MV-4-11 (cell line): ENCODE measurements at places on chromosomes 5 and 9.

- no peak for DNase-seq
Measured at GRCh38 chr5:152811988-152812387, 406.9 kb upstream of the NMUR2 start.

DNA sequence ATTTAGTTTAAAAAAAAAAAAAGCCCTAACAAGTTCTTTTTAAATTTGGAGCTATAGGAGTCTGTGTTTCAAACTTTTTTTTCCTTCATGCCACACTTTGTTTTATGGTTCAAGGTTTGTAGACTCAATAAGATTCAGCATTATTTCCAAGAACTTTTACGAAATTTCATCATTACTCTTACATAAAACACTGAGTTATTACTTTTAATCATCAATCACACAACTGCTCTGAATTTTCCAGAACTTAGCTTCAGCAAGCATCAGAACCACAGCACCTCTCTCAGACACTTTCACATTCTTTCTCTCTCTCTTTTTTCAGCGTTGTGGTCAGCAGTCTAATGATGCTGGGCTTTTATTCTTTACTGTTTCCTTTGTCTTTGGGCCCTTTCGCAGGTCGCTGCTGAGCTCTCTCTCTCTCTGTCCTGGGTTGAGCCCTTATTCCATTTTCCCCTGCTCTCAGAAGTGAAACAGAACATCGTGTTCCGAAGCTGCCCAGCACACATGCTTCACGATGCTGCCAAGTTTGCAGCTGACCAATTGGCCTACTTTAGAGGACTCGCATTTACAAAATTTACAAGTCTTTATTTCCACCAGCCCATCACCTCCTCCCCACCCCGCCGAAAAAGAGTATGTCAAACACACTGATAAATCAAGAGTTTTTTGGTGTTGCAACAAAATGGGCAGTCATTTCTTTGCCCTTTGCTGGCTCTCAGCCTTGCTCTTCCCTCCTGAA, 44.6 kb upstream of the PIK3R1 start:
- no peak for DNase-seq

- DNase-seq = peak; percentile 12
Measured at GRCh38 chr5:50325237-50325832, 115.8 kb downstream of the EMB start.

GRCh38 chr5:122371511-122372151, 59.6 kb downstream of the SNCAIP start:
- DNase-seq = no peak

DNA sequence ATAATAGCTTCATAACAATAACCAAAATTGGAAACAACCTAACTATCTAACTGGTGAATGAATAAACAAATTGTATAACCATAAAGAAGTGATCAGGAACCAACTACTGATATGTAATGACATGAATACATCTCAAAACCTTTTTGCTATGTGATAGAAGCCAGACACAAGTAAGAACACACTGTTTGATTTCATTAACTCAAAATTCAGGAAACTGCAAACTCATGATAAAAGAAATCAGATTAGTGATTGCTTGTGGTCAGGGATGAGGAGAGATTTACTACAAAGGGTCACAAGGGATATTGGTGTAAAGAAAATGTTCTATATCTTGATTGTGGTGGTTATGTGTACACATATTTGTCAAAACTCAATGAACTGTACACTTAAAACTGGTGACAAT, 22.6 kb upstream of the BRINP1 start:
- no peak for DNase-seq

- DNase-seq = no peak
Measured at GRCh38 chr5:58358501-58359178, 101.2 kb downstream of the PLK2 start.

GRCh38 chr9:136558373-136558772, 12.5 kb upstream of the NOTCH1 start:
- DNase-seq = peak; percentile 61

DNA sequence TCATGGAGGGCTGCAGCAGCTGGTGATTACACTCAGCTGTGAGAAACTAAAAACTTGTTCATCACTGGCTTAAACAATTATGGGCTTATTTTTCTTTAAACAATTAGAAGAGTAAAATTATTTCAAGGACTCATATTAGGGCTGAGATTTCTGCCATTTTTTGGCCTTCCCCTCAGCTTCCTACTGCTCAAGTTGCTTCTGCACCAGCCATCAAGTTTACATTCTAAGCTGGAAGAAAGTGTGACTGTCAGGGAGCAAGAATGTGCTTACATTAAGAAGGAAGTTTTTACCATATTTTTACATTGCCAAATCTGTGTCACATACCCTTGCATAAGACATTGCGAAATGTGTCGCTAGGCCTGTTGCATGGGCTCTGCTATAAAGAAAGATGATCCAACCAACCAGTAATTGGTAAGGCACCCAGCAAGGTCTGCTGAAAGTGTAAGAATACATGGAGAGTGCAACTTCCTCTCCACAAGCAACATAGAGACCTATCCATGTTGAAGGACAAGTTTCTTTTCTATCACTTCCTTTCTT, 260.3 kb upstream of the CDH10 start:
- peak; percentile 99 for DNase-seq

- no peak for DNase-seq
Measured at GRCh38 chr5:53965459-53965858, 344.9 kb downstream of the ARL15 start.

DNA sequence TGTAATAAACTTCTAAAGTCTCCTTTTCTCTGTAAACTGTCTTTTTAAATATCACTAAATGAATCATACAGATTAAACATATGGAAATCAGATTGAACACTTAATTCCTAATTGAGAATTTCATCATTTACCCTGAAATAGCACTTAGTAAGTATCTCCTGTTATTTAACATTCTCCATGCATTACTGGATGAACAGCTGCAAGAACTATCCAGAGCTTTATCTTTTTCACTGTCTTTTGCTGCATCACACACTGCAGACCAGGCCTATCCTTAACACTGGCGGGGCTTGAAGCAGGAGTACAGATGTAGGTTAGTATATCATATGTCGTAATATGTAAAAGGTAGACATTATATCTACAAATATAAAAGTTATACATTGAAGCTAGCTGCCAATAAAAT, 108.7 kb upstream of the EFNA5 start:
- no peak for DNase-seq

- no peak for DNase-seq
Measured at GRCh38 chr9:100170556-100170955, 71.5 kb downstream of the INVS start.

DNA sequence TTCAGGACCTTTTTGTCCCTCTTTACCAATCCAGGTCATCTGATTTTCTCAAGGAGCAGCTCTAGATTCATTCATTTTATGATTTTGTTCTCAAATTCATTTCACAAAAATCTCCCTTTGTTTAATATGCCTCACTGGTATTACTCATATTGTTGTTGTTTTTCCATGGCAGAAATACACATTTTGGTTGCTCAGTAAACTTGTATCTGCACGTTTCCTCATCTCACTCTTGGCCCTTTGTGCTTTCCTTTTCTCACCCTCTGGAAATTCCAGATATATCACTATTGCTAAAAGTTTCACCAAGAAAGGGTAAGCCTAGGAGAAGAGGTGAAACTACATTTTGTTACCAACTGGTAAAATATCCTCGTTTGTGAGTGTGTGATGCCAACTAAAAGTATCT, 14.8 kb downstream of the ASPN start:
- DNase-seq = no peak

- DNase-seq = no peak
Measured at GRCh38 chr9:7185612-7186011, 427.8 kb downstream of the KDM4C start.

DNA sequence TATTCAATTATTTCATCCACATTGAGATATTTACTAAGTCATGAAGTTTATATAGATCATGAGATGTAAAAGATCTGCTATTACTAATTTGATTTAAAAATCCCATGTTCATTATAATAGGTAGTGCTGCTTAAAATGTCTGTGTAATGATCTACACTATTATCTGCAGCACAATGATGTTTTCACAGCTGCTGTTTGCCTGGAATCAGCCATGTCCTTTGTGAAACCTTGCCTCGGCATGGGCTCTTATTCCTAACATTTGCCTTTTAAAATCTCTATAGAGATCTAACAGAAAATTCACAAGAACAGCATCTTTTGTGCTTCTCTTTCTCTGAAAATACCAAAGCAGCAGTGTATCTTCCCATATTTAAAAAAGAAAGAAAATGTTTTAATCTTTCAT, 444.6 kb downstream of the PTPRD start:
- no peak for DNase-seq

DNA sequence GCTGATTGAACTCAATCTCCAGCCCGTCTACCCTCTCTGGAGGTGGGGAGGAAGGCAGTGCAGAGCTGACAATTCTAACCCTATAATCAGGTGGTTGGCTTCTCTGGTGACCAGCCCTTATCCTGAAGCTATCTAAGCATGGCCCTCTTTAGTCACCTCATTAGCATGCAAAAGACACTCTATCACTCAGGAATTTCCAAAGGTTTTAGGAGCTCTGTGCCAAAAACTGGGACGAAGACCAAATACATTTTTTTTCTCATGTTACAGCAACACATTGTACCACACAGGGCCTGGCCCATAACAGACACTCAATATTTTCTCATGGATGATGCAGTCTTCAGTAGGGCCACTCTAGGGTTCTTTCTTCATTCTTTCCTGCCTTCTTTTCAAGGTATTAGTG, 118.8 kb upstream of the VLDLR start:
- DNase-seq = no peak

DNA sequence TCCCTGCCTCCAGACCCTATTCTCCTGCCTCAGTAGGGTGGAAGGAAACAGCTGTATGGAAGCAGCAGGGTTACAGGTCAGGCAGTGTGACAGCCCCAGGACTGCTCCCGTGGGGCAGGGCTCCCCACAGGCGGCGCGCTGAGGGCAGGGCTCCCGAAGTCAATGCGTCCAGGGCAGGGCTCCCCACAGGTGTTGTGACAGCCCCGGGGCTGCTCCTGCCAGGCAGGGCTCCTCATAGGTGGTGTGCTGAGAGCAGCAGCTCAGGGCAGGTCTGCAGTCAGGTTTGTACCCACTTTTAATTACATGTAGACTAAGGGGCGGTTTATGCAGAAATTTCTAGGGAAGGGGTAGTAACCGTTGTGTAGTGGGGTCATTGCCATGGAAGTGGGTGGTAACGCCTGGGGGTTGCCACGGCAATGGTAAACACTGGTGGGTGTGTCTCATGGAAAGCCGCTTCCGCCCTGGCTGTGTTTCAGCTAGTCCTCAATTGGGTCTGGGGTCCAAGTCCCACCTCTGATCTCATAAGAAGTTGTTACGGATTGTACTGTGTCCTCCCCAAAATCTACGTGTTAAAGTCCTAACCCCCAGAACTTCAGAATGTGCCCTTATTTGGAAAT, 16.7 kb upstream of the TERT start:
- DNase-seq = no peak
